ENCODE measurements at places on chromosomes 7 and 10. TPM values are rescaled to one million over a fixed set of nuclear protein-coding genes. Genes with fewer than 3 reads are reported as not detected.

PDK4 gene
- total RNA-seq = 18.5 TPM

SFTPA2 gene
- total RNA-seq = not detected

HYAL4 gene
- not detected for total RNA-seq

ZNF680 gene
- total RNA-seq = 24.4 TPM

HOXA9 gene
- total RNA-seq = 29.9 TPM

HNRNPH3 gene
- total RNA-seq = 20.0 TPM

EVX1 gene
- total RNA-seq = not detected

FFAR4 gene
- not detected for total RNA-seq

DOCK4 gene
- total RNA-seq = 23.9 TPM

LMOD2 gene
- not detected for total RNA-seq

LRRC72 gene
- total RNA-seq = not detected

BPGM gene
- total RNA-seq = 60.2 TPM

THNSL1 gene
- 4.2 TPM for total RNA-seq
